ENCODE measurements at places on chromosomes 13 and 19.

DNA sequence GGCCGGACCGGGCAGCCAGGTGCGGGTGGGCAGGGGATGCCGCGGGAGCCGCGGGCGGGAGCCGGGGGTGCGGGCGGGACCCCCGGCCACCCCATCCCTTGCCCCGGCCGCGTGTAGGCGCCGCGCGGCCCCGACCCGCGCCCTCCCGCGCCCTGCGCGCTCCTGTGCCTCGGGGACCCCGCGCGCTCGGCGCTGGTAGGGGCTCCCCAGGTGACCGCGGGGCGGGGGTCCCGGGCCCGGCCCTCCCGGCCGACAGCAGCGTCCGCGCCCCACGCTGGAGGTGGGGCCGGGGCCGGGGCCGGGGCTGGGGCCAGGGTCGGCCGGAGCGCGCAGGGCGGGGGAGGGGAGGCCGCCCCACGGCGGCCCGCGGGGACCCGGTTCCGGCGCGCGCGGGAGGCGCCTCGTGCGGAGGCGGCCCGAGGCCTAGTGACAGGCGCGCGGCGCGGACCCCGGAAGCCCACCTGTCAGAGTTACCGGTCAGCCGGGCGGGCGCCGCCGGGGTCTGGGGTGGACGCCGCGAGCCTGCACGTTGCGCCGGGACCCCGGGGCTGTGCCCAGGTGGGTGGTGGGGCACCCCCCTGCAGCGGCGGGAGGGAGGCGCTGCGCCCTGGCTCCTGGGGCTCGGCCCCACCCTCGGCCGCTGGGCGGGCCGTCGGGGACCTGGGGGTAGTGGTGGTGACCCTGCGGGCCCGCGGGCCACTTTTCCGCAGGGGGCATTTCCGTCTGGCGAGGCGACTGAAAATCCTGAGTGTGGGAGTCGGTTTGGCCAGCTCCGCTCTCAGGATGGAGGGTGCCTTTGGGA lies 518 bp downstream of the TFDP1 start:
- DNase-seq: no peak

GRCh38 chr13:89832827-89833226 lies 1514.7 kb upstream of the MIR17HG start:
- DNase-seq: no peak

DNA sequence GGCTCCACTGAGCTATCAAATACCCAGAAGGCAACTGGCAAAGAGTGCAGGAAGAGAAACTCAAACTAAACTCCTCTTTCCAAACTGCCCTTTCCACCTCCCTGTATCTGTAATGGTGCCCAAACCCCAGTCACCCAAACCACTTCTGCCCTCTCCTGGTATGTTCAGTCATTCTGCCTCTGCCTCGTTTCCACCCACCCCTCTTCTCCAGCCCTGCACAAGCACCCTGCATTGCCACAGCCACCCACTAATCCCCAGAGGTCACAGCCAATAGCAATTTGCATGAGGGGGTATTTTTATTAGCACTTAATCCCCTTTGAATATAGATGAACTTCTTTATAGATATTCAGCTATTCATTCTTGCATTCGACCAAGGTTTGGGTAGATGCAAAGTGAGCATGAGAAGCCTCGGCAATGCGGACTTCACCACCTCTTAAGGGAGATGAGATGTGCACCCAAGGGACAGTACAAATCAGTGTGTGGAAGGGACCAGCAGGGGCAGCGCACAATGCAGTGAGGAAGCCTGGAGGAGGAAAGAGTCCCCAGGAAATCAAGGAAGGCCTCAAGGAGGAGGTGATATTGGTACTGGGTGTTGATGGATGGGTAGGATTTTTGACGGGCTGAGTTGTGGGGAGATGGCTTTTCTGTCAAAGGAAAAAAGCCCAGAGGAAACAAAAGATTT lies 12.4 kb downstream of the TMEM272 start:
- no peak for DNase-seq

- no peak for DNase-seq
Observed at GRCh38 chr19:28882818-28883217, 330.1 kb downstream of the UQCRFS1 start.

DNA sequence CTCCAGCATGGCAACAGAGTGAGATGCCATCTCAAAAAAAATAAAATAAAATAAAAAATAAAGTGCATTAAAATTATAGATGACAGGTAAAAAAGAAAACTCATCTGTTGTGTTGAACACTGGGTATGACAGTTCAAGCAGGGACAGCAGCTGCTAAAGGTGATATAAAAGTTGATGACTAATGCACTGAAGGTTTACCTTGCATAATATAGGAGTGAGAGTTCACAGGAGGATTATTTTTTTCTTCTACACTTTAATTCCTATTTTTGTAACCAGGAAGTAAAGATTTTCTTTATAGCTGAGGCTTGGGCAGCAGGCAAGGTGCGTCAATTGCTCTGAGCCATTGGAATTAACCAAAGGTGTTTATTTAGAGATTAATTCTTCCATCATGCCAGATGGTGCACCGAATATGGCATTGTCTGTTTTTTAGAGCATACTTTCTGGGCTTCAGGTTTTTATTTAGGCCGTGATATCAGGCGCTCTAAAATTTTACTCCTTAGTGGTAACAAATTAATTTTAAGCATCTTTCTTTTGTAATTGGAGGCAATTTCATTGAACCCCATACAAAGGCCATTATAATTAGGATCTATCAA lies 337.0 kb upstream of the SLC10A2 start:
- DNase-seq: no peak

DNA sequence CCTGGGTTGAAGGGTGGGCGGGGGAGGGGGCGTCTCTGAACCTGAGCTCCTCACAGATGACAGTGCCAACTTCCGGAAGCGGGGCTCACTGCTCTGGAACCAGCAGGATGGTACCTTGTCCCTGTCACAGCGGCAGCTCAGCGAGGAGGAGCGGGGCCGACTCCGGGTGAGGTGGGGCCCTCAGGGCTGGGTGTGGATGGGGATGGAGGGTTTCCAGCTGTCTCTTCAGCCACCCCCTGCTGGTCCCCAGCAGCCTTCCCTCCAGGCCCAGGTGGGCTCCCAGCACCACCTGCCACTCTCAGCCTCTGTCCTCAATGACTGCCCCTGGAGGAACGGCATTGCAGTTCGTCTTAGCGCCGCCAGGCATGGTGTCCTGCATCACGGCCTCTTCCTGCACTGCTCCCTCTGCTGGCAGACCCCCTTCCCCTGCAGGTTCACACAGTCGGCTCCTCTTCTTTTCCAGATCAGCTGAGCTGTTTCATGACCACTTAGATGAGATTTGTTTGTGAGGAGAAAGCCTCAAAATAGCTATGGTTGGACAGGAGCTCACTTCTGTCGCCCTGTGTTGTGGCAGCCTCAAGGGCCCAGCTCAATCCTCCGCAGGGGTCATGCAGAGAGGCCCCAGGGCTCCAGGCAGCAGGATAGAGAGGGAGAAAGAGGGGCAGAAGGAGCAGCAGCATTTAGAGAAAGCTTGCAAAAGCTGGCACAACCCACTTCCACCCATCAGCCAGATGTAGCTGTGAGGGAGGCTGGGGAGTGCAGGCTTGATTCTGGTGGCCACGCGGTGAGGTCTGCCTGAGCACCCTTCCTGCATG lies 2.5 kb upstream of the GARIN5A start:
- no peak for DNase-seq

Data from stimulated activated CD8-positive, alpha-beta memory T cell treated with anti-CD3 and anti-CD28 coated beads, Interleukin-7, amount 100 ng/mL, for 24 hours (primary cell).